ENCODE measurements at places on chromosomes 2 and 18. TPM values are rescaled to one million over a fixed set of nuclear protein-coding genes. Genes with fewer than 3 reads are reported as not detected.

GRCh38 chr2:73925033-73925704 lies 1.5 kb upstream of the DGUOK start:
- no peak for DNase-seq

DNA sequence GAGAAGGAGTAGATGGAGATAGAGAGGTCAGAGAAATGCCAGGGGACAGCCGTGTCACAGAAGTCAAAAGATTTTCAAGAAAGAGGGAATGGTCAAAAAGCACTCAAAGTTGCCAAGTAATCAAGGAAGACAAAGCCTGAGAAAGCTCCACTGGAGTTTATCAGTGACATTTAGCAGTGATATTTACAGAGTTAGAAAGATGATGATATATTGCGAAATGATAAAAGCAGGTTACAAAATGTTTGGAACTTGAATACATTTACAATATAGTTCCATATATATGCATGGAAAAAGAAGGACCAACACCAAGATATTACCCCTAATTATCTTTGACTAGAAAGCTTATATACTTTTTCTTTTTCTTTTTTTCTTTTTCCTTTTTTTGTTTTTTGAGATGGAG lies 20.4 kb downstream of the ZNF2 start:
- DNase-seq = no peak

Gene LYPD1
- polyA plus RNA-seq = 4.7 TPM

- no peak for DNase-seq
Observed at GRCh38 chr2:241944821-241945220, 75.3 kb downstream of the RTP5 start.

GRCh38 chr18:63908858-63909257 lies 1.1 kb downstream of the SERPINB10 start:
- DNase-seq = no peak

- no peak for DNase-seq
Observed at GRCh38 chr2:121006743-121007489, 271.2 kb downstream of the GLI2 start.

DNA sequence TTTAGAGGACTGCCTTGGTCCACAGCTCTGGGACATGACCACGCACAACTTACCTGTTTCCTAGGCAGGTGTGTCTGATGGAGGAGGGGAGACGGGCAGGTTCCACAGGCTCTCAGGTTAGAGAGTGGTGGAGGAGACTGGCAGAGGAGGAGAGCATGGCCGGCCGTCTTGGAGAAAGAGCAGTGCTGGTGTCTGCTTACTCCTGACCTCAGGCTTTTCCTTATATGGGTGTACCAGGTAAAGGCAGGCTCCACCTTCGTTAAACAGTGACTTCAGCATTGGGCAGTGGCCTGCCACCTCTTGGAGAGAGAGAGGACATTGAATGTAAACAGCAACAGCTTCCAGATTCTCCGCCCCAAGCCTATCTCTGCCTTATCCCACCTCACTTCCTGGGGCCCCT lies at the start of gene CAPN13:
Gene CAPN13 (minus strand): TSS at position 198 of the 400 bp plus-strand sequence. CDS start 20,121 bp downstream, outside the sequence.
- peak; percentile 57 for DNase-seq

- peak; percentile 96 for DNase-seq
Observed at GRCh38 chr2:201357221-201357620, at the start of gene FLACC1. FLACC1 (minus strand) TSS chr2:201357345; CDS start chr2:201351404, 5,941 bp downstream.

DNA sequence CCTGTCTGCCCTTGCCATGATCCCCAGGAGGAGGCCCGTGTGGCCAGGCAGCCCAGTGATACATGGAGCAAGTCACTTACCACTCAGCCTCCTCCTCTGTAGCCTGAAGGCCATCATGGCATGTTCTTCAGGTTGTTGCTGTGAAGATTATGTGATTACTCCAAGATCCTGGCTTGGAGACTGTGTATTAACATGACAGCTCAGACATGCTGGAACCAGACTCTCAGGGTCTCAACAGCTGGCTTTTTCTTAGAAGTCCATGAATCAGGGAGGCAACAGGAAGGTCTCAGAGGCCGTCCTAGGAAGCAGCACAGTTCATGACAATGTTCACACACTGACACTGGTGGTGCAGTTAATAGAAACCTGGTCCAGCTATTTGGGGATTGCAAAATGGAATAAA lies 158.6 kb upstream of the TWIST2 start:
- peak; percentile 46 for DNase-seq
